Inflammatory macrophage (primary cell): ENCODE measurements at places on chromosomes 2 and 18.

GRCh38 chr2:211816754-211817153 lies 721.8 kb downstream of the ERBB4 start:
- no peak for DNase-seq

DNA sequence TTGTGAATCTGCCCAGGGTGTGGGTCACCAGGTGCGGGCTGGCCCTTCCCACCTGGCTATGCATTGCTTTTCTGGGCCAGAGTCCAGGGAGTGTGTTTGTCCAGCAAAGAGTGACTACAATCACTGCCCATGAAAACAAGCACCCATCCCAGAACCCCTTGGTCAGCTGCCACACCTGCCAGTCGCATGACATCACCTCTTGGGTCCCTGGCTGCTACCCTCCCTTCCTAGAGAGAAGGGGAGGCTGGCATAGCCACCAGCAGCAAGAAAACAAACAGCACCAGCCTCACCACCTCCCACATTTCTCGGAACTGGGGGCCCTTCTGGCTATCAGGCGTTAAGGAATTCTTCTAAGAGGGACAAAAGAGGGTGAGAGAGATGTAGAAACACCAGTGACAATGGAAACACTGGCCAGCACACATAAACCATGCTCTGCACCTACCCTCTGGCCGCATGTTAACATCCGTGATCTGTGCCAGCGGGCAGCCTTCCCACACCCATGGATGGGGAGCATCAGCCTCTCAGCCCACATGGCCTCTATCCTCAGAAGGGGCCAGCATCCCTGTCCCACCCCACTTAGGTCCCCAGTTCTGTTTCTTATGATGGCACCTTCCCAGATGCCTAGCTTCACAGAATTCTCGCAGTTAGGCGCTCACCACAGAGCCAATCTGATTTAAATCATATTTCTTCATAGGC lies 109.7 kb upstream of the GLI2 start:
- DNase-seq = no peak

DNA sequence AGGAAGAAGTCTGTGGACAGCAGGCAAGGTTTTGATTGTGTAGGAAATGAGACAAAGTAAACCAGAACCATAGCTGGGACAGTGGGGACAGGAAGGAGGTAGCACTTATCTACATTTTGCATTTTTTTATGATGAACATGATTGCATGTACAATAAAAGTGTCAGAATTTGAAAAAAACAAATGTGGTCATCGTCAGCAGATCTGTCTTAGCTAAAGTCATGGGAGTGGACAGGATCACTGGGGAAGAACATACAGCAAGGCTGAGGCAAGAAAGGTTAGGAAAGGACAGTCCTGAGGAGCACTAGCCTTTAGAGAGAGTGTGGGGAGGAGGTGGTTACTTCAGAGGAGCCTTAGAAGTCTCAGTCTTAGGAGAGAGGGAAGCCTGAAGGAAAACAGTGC lies 35.1 kb upstream of the SLC14A2 start:
- DNase-seq = no peak

DNA sequence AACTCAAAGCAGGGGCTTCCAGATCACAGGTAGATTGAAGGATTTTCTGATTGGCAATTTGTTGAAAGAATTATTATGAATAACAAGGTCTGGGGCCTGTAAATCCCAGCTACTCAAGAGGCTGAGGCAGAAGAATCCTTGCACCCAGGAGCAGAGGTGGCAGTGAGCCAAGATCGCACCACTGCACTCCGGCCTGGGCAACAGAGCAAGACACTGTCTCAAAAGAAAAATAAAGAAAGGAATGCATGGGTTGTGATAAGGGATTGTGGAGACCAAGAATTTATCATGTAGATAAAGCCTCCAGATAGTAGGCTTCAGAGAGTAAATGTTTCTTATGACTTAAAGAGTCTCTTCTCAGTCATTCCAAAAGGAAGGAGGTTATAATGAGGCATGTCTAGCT lies 35.8 kb upstream of the DYNAP start:
- no peak for DNase-seq

DNA sequence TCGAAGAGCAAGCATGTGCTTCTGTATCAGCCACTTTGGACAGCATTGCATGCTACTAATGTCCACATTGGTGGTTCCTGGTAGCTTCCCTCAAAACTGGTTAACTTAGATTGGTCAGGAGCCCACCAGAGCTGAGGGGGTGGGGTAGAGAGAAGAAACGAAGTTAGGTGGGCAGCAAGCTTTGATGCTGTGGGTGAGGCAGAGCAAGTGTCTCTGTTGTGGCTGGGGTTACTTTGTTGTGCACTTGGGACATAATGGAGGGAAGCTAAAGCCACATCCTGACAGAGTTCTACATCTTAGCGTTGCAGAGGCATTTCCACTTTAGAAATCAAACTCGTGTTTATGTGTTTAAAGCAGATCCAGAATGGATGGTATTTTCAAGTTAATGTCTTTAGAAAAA lies 82.7 kb downstream of the FAM168B start:
- no peak for DNase-seq

- DNase-seq = no peak
Observed at GRCh38 chr18:3457261-3457724, 7.3 kb downstream of the TGIF1 start.

GRCh38 chr2:233287871-233288270 lies 19.7 kb upstream of the SAG start:
- DNase-seq = no peak

- no peak for DNase-seq
Observed at GRCh38 chr2:152710713-152711112, 6.5 kb downstream of the PRPF40A start.

DNA sequence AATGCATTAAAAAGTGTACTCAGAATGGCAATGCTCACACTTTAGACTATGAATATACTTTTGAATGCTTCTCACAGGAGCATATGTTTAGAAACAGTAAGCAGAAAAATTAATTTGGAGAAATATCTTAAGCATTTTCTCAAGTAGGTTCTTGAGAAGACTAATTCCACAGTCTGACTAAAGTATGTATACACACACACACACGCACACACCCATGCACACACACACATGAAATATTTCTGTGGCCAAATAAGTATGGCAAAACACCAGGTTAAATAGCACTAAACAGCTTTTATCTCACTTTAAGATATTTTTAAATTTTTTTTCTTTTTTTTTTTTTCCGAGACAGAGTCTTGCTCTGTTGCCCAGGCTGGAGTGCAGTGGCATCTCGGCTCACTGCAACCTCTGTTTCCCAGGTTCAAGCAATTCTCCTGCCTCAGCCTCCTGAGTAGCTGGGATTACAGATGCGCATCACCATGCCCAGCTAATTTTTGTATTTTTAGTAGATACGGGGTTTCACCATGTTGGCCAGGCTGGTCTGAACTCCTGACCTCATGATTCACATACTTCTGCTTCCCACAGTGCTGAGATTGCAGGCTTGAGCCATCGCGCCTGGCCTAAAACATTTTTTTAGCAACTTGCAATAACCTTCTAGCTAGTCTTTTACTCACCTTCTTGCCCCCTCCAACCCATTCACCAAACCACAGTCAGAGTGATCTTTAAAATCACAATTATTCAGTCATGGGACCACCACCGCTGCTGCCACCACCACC lies 67.5 kb upstream of the SCG2 start:
- no peak for DNase-seq

DNA sequence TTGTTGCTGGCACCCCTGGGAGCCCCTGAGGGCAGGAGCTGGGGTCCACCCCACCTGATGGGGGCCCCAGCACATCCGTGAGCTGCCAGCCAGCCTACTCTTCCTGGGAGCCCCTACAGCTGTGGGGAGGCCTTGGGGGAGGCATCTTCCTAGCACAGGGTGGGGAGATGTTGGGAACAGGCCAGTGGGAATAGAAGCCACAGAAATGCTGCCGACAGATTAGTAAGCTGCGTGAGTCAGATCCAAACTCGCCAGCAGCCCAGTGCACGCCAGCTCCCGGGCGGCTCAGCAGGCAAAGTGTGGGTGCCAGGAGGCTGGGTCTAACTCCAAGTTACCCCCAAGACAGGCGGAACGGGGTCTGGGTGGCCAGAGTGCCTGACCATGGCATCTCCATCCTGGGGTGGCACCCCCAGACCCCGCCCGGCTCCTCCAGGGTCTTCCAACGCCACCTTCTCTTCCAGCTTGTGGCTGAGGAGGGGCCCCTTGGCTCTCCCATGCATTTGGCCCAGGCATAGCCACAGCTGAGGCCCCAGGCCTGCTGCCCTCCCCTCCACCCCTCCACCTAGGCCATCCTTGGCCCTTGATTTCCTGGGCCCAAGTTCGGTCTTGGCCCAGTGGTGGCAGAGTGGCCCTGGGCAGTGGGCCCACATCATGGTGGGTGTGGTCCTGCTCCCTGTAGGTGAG lies 15.3 kb downstream of the CROCC2 start:
- no peak for DNase-seq

- DNase-seq = no peak
Observed at GRCh38 chr2:212923393-212923792, 228.0 kb downstream of the IKZF2 start.

GRCh38 chr18:7940971-7941370 lies 373.9 kb downstream of the PTPRM start:
- DNase-seq = no peak
